ENCODE measurements at places on chromosomes 3 and 15.

GRCh38 chr3:158847452-158847821 lies 45.6 kb downstream of the MFSD1 start:
- DNase-seq, result no peak

- DNase-seq, result peak; percentile 4
Observed at GRCh38 chr3:131795390-131796090, 239.3 kb downstream of the CPNE4 start.

DNA sequence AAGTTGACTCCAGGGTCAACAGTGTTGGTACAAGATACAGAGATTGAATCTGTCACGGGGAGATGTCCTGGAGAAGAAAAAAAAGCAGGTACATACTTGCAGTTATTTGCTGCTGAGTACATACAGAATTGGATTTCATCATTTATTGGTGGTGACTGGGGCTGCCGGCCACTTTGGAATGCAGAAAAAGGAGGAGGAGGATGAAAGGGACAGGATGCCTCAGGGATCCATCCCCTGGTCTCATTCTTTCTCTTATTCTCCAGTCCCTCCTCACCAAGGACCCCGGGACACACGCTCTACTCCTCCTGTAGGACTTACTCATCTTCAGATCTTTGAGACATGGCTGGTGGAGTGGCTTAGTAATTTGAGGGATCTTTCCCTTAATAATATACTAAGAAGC lies 30.0 kb upstream of the MEIS2 start:
- no peak for DNase-seq

DNA sequence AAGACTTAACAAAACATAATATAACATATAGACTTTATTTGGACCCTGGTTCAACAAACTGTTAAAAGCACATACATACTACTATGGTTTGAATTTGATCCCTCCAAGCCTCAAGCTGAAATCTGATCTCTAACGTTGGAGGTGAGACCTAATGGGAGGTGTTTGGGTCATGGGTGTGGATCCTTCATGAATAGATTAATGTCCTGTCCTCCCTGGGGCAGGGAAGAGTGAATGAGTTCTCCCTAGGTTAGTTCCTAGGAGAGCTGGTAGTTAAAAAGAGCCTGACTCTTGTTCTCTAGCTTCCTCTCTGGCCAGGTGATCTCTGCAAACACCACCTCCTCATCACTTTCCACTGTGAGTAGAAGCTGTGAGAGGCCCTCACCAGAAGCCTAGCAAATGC lies 36.4 kb downstream of the CLASP2 start:
- DNase-seq, result no peak

- DNase-seq, result no peak
Observed at GRCh38 chr3:161108840-161109239, 3.7 kb upstream of the B3GALNT1 start.

GRCh38 chr3:124297062-124297980 lies 305.4 kb upstream of the ROPN1 start:
- DNase-seq, result no peak

GRCh38 chr3:105868431-105868741 lies 426 bp downstream of the CBLB start:
- no peak for DNase-seq

DNA sequence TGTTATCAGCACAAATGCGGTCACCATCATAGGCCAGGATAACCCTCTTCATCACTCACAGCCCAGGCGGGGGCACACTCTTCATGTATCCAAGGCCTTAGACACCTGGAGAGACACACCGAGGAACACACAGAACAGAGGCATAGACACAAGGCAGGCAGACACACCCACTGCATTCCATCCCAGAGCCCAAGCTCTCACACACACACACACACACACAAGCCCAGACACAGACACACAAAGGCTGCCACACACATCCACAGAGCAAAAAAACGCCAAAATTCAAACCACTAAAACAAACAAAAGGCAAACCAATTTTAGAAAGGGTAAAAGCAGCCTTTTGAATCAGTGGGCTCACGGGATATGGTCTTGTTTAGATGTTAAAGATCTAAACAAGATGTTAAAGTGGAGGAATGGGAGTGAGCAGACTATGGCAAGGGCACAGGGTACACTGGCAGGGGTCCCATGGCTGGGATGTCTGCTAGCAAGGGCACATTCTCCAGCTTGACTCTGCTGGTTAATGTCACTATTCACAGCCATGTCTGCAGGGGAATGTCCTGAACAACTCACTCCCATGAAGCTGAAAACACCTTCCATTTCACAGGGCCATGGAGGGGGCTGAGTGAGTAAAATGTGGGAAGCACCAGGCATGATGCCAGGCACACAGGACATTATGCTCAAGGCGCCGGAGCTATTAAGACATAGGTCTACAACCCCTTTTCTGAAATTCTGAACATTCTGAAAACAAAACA lies 14.9 kb upstream of the CRABP1 start:
- DNase-seq, result peak; percentile 45

DNA sequence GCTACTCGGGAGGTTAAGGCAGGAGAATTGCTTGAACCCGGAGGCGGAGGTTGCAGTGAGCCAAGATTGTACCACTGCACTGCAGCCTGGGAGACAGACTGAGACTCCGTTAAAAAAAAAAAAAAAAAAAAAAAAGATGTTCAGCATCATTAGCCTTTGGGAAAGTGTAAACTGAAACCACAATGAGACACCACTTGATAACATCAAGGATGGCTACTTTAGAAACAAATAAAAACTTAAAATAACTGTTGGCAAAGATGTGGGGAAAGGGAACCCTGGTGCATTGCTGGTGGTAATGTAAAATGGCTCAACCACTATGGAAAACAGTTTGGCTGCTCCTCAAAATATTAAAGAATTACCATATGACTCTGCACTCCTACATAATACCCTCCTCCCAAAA lies 1.9 kb downstream of the LEO1 start:
- DNase-seq, result no peak

DNA sequence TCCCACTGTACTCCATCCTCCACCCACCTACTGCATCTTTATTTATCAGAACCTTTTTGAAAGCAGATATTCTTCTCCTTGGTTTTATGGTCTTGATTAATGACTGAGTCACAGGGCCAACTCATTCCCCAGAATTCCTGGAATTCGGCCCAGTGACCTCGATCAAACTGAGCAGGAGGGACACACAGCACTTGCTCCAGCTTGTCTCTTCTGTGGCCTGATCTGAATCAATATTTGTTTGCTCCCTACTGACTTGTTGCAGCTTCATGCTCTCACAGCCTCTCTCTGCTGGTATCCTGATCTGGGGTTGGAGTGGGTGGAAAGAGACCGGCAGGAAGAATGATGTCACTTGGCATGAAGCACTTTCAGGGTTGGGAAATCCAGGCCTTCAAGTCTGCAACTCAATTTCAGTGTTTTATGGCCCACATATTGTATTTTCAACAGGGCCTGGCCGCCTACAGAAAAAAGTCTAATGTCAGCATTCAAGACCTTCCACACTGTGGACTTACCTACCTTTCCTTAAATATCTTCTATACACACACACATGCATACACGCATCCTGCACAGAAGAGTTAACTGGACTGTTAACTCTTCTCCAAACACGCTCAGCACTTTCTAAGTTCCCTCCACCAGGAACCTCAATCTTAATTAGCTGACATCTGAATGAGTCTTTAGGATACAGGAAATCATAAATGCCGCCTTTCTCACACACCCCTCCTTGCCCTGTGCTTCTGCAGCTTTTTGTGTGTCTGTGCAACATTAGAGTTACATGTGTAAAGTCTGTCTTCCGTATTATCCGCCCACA lies 4.6 kb downstream of the ANXA2 start:
- DNase-seq, result peak; percentile 88

DNA sequence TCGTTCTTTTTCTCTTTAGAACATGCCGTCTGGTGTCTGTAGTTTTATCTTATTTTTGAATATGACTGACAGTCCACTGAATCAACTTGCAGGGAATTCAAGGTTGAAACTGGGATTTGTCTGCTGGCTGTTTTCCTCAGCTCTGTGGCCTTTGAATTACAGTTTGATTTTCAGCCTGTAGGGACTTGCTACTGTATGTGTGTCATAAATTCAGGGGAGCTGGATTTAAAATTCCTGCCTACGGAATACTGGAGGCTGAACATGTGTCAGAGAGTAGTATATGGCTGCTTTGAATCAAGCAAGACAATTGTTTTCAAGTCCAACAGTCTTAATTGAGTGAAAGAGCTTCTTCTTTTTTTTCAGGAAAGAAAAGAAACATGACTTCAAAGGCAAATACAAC lies 33.9 kb downstream of the RARB start:
- no peak for DNase-seq

DNA sequence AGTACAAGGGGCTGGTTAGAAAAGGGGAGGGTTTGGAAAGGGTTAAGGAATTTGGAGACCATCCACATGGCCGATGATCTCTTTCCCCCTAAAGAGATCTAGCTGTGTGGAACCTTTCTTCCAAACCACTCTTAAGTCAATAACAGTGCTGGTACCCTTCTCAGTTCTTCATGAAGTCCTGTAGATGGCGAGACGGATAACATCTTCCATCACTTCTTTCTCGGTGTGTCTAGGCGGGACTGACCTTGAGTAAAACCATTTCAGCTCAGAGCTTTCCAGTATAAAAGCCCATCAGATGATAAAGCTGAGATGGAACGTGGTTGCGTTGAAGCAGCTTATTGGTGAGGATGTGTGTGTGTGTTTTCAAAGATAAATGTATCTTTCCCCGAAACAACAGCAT lies 151.5 kb upstream of the BHLHE40 start:
- no peak for DNase-seq

DNA sequence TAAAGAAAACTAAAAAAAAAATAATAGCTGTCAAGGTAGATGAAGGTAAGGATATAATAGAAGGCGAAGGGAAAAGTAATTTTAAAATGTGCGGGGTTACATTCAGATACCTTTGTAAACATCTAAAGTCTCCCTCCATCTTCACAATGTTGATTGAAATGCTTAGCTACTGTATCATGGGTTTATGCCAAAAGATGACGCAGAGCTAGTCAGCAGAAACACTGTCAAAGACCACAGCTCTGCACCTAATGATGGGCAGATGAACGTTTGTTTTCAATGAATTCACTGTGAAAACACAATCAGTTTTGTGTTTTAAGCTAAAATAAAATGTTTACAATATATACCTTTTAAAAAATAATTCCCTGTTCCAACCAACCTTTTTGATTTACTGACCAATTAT lies 61.2 kb downstream of the RFTN1 start:
- DNase-seq, result no peak

DNA sequence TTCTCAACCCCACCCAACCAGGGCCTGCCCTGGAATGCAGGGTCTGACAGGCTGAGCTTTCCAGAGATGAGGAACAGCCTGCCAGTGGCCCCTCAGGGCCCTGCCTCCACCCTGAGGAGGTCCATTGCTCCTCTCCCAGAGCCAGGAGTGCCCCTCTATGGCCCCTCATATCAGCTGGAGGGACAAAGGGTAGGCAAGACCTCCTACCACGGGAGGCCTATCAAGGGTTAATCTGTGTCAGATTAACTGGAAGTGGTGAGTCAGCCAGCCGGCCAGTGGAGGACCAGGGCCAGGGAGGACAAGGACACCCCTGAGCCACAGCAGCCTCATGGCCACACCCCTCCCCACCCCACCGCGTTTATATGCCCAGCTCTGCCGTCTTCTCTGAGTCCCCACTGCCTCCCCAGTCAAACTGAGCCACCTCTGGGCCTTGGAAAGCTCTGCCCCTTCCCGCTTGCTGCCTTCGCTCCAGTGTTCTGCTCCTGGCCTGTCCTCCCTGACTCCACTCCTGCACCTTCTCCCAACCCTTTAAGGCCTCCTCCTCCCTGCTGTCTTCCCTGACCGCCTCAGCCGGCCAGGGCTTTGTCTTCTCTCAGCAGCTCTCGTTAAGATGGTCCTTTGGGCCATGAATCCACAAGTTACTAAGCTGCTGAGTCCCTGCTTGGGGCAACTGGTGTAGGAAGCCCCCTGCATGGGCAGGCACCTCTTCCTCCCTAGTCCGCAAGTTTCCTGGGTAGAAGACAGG lies 6.5 kb downstream of the CCDC33 start:
- peak; percentile 69 for DNase-seq

- no peak for DNase-seq
Observed at GRCh38 chr15:45921376-45921775, 286.5 kb downstream of the SQOR start.

DNA sequence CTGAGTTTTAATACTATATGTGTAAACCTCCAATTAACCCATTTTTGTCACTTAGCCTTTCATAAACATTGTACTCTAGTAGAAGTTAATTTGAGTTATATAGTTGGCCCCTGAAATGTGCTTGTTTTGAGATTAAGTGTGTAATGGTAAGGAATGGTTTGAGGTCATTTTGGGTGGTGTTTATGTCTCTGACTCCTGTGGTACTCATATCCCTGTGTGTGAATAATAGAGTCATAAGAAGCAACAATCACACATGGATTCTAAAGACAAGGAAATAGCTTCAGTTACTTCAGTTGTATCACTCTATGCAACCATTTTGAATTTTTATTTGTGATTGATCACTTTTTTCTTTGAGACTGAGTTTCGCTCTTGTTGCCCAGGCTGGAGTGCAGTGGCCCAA lies 408.5 kb downstream of the MFSD1 start:
- no peak for DNase-seq

GRCh38 chr3:194184265-194184751 lies 48.4 kb downstream of the HES1 start:
- DNase-seq, result no peak

DNA sequence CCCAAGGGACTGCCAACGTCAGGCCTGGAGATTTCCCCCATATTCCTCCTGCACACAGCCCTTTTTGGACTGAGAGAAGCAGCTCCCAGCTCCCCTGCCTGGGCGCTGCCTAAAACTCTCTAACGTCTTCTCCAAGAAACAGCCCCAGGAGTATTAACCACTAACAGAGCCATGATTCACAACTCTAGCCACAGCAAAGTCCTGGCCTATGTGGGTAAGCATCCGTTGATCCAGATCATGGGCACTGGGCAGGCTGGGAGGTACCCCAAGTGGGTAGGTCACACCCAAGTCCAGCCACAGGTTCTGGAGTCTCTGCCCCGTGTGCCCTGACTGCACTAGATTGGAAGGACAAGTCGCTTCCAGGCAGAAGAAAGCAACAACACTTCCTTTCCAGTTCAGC lies 31.9 kb downstream of the NBEAL2 start:
- no peak for DNase-seq

DNA sequence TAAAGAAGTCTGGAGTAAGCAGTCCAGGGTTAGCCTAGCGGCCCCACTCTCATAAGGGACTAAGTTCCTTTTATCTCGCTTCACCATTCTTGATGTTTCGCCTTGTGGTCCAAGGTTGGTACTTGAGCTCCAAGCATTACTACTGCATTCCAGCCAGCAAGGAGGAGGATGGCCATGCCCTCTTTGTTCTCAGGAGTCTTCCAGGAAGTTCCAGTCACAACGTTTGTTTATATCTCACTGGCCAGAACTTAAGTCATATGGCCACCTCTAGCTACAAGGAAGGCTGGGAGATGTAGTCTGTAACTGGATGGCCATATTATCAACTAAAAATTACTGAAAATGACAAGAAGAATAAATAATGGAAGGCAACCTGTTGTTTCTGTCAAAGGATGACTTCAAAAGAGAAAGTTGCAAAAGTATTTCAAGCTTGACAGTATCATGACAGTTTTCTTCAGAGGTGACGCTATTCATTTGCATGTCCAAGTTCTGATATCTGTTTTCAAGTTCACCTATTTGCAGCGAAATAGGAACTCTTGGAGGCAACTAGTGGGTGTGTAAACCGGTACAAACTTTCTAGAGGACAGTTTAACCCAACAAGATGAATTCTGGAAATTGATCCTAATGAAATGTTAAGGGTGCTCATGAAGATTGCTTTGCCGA lies 118.6 kb downstream of the PGPEP1L start:
- no peak for DNase-seq

GRCh38 chr15:96243701-96244100 lies 86.8 kb upstream of the NR2F2 start:
- no peak for DNase-seq

- DNase-seq, result no peak
Observed at GRCh38 chr3:181859518-181859917, 147.8 kb downstream of the SOX2 start.

- no peak for DNase-seq
Observed at GRCh38 chr3:24748520-24748919, 253.9 kb upstream of the THRB start.
